ENCODE measurements at places on chromosomes 16 and 17.
A peak's percentile ranks its signal among the peaks of the same experiment; 100 is the strongest.

- DNase-seq: no peak
Observed at GRCh38 chr17:17911001-17911613, 61.1 kb downstream of the TOM1L2 start.

- DNase-seq: peak; percentile 61
Observed at GRCh38 chr16:4802659-4803287, 340 bp upstream of the ROGDI start.

GRCh38 chr17:8928347-8928746 lies 37.2 kb downstream of the PIK3R5 start:
- no peak for DNase-seq

GRCh38 chr17:68512247-68512959 lies at the start of gene PRKAR1A:
PRKAR1A (plus strand) TSS chr17:68512430; CDS start chr17:68515400, 2,970 bp downstream.
- peak; percentile 77 for DNase-seq

- DNase-seq: no peak
Observed at GRCh38 chr17:47696717-47697642, 3.0 kb downstream of the TBKBP1 start.

- no peak for DNase-seq
Observed at GRCh38 chr16:76241755-76242154, 35.4 kb upstream of the CNTNAP4 start.
